Activated CD4-positive, alpha-beta T cell treated with anti-CD3 and anti-CD28 coated beads, Interleukin-2, amount 10 ng/mL, durations not matched to agents 24 days and 14 days (primary cell): ENCODE measurements at places on chromosomes 3 and 15. TPM values are rescaled to one million over a fixed set of nuclear protein-coding genes. Genes with fewer than 3 reads are reported as not detected.

Gene BSN
- 0.09 TPM in 2 replicates for total RNA-seq

Gene RPS27L
- total RNA-seq: 167 and 179 TPM in 2 replicates

Gene IL17RC
- 0.28 and 0.42 TPM in 2 replicates for total RNA-seq

Gene CDC25A
- 57.0 and 60.2 TPM in 2 replicates for total RNA-seq

Gene ALS2CL
- 0.47 and 0.99 TPM in 2 replicates for total RNA-seq
